ENCODE measurements at places on chromosomes 4 and X.
A peak's percentile ranks its signal among the peaks of the same experiment; 100 is the strongest.

DNA sequence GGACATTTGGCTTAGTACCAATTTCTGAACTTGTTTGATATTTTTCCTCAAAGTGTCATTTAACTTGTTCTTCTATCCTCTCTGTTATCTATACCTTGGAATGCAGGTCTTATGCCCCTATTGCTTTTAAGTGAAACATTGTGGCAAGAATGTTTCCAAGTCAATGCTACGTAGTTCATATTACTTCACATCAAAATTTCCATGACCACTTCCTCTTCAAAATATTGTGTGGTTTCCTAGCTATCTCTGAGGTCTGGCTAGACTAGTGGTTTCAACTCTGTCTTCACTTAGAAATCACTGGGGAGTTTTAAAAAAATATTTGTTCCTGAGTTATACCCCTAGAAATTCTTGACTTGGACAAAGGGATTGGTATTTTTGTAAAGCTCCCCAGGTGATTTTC lies 20.2 kb upstream of the RASGEF1B start:
- DNase-seq = no peak

DNA sequence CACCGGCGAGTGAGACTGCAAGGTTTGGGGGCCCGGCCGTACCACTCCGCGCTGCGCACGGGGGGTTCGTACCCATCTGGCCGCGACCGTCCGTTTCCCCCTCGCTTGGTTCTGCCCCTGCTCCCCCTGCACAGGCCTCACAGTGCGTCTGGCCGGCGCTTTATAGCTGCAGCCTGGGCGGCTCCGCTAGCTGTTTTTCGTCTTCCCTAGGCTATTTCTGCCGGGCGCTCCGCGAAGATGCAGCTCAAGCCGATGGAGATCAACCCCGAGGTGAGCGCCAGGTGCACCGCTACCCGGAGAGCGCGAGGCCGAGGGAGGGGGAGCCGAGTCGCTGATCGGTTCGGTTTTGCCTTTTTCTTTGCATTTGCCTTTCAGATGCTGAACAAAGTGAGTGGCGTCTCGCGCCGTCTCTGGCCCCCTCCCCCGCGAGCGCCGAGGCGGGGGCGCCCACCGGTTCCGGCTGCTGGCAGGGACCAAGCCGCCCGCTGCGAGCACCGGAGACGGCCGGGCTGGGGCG lies at the start of gene UCHL1:
Gene UCHL1, plus strand, starts transcription at position 189 of the 517 bp plus-strand sequence. Its CDS starts 49 bp downstream, at position 238.
- peak; percentile 59 for DNase-seq

GRCh38 chrX:97907791-97908190 lies 1024.1 kb downstream of the RPA4 start:
- DNase-seq = no peak

GRCh38 chr4:40980318-40980883 lies 230.6 kb downstream of the NSUN7 start:
- DNase-seq = no peak

- DNase-seq = peak; percentile 54
These were observed 384.4 kb downstream of the RAPGEF2 start for GRCh38 chr4:159487284-159487747.

- DNase-seq = no peak
These were observed 1.4 kb upstream of the EMCN start for GRCh38 chr4:100519205-100519604.

- no peak for DNase-seq
These were observed 13.4 kb upstream of the TNIP3 start for GRCh38 chr4:121177246-121178137.

DNA sequence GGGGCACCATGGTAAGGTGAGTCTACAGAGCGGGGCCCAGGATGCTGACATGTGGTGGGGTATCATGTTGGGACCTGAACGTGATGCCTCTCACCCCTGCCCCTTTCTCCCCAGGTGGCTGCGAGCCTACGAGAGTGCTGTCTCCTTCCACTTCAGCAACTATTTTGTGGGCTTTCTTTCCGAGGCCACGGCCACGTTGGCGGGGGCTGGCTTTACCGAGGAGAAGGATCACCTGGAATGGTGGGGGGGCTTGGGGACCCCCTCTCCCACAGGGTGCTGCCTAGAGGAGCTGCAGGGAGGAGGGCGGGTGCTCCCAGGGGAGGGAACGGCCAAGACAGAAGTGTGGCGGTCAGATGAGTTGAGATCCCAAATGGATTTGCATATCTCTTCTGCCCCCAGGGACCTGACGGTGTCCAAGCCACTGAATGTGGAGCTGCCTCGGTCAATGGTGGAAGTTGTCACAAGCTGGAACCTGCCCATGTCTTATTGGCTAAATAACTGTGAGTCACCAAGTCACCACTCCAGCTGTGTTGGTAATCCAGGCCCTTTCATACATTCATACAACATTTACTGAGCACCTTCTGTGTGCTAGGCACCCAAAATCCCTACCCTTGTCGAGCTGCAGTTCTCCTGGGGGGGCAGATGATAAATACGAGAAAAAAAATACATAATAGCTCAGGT lies 5.5 kb downstream of the PORCN start:
- no peak for DNase-seq

- DNase-seq = peak; percentile 78
These were observed 167.5 kb upstream of the MAP3K15 start for GRCh38 chrX:19682712-19683331.

GRCh38 chrX:28609917-28610613 lies 22.8 kb downstream of the IL1RAPL1 start:
- DNase-seq = no peak

DNA sequence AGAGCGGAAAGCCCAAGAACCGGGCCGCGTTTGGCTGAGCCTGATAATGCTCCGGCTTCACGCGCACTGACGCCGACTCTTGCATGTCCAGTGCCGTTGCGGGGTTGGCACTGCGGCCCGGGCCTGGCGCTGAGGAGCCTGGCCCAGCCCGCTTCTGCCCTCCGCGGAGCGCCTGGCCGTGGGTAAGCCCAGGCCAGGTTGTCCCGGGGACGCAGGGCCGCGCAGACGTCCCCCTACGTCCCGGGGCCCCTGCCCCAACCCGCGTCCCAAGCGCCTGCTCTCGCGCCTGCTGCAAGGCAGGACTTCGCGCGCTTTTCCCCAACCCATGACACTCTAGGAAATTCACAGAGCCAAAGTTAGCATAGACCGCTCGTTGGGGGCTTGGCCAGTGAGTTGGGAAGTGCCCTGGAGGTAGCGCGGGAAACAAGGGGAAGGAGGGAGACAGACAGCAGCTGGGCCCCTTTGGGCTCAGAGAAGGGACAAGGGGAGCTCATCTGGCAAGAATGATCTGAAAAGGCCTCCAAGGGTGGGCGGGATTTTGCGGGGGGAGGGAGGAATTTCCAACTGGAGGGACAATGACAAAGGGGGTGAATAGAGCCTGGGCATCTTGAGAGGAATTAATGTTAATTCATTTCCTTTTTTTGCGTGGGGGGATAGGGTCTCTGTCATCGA lies 665 bp upstream of the LRPAP1 start:
- DNase-seq = no peak

DNA sequence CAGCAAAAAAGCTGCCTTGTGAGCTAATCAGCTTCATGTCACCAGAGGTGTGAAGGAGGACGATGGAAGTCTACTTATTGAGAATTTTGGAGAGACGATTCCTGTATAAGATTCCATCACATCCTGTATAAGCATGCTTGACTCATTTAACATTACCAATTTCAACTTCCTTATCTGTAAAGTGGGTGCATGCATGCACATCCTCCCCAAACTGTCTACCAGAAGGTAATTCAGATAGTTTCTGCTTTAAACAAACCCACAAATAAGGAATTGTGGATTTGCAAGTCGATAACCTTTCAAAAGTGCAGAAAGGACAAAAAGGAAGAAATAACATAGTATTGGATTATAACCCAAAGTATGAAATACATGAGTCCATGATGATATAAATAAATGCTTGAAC lies 31.1 kb downstream of the AKAP4 start:
- no peak for DNase-seq

DNA sequence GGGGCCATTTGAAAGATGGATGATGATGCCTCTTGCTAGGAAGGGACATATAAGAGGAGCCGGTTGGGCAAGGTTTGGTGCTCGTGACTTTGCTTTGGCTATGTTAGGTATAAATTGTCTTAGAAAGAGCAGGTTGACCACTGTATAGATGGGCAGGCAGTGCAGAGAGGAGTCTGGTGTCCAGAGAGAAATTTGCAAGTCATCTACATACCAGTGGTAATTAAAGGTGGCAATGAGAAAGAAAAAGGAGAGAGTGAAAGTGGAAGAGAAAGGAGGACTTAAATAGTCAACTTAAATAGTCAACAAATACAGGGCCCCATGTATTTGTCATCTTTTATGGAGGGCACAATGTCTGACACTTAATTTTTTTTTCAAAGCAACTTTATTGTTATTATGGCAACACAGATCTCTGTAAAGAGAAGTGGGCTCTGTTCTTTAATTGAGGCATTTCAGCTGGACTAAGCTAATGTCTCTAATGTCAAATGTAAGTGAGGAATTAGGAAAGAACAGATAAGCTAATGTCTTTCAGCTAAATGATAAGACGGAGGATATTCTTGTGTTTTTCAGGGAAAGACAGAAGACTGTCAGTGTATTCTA lies 75.4 kb upstream of the ANXA3 start:
- no peak for DNase-seq

GRCh38 chr4:122711919-122712318 lies 20.6 kb upstream of the BBS12 start:
- no peak for DNase-seq

- no peak for DNase-seq
These were observed 24.6 kb downstream of the NAP1L5 start for GRCh38 chr4:88672987-88673386.

GRCh38 chr4:38804654-38805295 lies at the start of gene TLR1:
Gene TLR1, minus strand, starts transcription at chr4:38804791. Its CDS starts 5,960 bp downstream, at chr4:38798831.
- no peak for DNase-seq

GRCh38 chr4:122700178-122700725 lies 32.3 kb upstream of the BBS12 start:
- no peak for DNase-seq
